Stimulated activated CD4-positive, alpha-beta T cell treated with anti-CD3 and anti-CD28 coated beads, Interleukin-2, amount 100 ng/mL, for 24 hours (primary cell): ENCODE measurements at places on chromosomes 1 and 21.
A peak's percentile ranks its signal among the peaks of the same experiment; 100 is the strongest.

DNA sequence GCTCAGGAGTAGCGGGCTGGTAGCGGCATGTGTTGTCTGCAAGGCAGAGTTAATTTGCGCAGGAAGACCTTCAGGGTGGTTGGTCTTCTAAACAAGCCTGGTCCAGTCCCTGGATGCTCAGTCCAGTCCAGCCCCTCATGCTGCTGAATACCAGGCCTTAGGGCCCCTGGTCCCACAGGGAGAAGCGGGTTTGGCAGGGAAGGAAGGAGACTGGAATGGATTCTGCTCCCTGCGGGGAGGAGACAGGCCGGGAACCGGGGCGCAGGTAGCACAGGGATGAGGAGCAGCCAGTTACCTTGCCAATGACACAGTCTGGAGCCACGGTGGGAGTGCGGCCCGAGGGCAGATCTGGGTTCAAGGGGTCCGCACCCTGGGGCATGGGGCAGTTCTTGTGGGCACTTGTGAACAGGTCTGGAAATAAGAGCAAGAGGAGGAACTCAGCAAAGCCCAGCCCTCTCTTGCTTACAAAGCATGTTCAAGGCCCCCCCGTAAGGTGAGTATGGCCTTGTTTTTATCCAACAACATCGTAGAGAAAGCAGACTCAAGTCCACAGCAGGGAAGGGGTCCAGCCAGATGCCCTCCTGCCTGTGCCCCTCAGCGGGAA, 10.1 kb downstream of the FAM131C start:
- no peak for DNase-seq

DNA sequence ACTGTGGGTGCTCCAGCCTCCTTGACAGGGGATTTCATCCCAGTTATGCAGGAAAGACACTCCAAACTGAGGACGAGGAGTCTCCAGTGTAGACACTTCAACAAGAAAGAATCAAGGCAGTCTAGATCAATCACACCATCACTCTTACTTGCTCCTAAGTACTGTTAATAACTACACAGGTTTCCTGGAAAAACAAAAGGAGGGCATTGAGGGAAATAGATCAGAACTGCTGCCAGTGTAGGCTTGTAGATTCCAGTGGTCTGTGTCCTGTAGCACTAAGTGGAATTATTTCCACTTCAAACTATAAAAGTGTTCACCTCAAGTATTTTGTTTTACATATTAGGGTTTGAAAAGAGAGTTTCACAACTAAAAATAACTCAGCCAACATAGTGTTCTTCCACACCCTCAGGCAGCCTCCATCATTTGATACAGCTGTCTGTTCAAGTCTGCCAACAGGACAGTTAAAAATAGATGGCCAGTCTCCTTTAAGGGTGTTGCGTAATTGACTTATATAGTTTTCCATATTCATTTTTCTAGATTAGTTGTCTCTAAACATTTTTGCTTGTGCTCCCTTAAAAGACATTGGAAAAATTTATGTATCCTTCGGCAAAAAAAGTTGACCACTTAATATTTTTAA, 32.0 kb upstream of the AGL start:
- no peak for DNase-seq

GRCh38 chr1:116489231-116489697, 81.6 kb downstream of the CD58 start:
- no peak for DNase-seq

DNA sequence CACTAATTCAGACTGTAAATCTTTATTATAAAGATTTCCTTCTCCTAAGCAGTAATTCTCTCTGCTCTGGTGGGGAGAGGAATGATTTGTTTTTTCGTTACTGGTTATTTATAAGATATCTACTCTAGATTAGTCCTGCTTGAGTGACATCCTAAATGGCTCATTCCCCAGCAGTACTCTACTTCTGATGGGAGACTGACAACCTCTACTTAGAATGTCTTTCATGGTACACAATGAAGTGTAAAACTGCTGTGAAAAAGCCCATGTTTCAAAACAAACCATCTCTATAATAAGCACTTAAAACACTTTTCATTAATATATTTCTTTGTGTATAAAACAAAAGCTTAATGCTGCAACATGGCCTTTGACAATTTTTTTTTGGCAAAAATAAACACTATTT, 33.9 kb upstream of the ESRRG start:
- no peak for DNase-seq

DNA sequence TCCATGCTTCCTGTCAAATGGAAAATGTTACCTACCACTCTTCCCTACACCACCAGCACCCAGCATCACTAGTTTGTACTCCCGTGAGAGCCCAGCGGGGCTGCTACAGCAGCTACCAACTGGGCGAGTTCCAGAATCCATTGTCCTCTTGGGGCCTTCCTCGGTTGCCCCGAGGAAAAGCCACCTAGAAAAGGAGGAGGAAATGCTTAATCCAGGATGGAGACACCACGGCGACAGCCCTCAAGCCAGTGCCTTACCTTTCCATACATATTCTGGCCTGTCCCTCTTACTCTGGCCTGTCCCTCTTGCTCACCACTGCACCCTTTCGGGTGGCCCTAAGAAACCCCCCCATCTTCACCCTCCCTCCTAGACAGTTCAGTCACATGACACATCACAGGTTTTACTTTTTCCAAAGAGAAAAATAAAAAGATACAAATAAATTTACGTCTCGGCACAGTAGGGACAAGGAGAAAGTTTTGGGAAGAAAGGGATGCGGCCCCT, 478 bp downstream of the RIT1 start:
- DNase-seq, result peak; percentile 24

GRCh38 chr1:107533436-107533835, 392.6 kb downstream of the NTNG1 start:
- DNase-seq, result no peak

- no peak for DNase-seq
These were observed 13.9 kb upstream of the PRMT2 start for GRCh38 chr21:46621457-46622182.

GRCh38 chr1:56551691-56552090, 27.7 kb downstream of the PLPP3 start:
- no peak for DNase-seq

GRCh38 chr1:77866296-77866695, 22.1 kb upstream of the NEXN start:
- DNase-seq, result no peak

- DNase-seq, result no peak
These were observed 85.5 kb downstream of the DDAH1 start for GRCh38 chr1:85379203-85380136.

DNA sequence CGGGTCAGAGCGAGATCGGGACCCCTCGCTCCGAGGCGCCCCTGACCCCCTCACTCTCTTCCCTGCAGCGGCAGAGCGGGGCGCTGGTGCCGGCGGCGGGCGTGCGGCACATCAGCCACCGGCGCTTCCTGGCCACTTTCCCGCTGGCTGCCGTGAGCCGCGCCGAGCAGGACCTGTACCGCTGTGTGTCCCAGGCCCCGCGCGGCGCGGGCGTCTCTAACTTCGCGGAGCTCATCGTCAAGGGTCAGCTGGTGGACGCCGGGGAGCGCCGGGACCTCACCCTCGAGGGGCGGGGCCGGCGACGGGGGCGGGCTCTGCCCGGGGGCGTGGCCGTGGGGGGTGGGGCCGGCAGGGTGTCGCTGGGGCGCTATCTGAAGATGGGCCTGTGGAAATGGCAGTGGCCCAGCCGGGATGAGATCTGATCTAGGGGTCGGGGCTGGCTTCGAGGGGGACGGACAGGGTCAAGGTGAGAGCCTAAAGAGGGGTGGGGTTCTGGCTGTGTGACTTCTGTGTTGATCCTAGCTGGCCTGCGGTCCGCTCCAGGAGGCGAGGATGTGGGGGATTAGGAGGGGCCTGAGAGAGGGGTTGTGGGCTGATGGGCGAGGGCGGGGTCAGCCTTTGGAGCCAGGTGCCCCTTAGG, 23.6 kb downstream of the PTPRU start:
- peak; percentile 60 for DNase-seq

- DNase-seq, result no peak
These were observed 57.5 kb upstream of the GUCA2A start for GRCh38 chr1:42221952-42222606.

DNA sequence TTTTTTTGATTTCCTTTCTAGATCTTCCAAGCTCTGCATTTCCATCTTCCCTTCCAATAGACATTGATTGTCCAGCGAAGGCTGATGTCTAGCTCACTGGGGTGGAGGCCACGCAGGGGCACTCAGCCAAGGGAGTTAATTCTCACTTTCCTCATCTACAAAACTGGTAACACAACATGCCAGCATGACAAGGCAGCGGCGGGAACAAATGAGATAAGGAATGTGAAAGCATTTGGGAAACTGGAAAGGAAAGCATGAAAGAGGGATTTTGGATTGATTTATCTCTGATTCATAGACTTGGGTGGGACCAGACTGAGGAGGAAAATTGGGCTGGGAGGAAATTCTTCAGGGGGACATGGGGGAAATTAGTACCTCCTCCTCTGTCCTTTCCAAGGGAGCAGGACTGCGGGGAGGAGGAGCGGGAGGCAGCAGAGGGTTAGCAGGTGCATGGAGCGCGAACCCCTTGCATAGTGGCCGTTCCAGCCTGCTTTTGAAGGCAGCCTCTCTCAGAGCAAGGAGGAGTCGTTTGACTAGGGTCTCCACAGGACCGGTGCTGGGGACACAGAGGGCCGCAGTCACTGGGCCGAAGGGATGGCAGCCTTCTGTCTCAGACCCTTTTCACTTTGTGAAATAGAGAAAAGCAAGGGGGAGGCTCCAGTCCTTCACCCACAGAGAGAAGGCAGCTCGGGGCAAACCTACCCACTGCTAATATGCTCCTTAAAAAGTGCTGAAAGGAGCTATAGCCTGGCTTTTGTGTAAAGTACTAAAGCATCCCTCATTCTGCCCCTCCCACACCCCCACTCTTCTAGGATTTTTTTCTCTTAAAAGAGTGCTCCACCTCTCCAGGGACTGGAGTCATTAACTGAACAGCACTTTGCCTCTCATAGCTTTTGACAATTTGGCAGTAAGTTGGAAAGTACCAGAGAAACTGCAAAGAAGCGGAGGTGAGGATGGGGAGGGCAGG, 89.2 kb downstream of the PLXNA2 start:
- no peak for DNase-seq

- no peak for DNase-seq
These were observed 413.4 kb downstream of the HLX start for GRCh38 chr1:221292652-221293051.

- DNase-seq, result no peak
These were observed 12.2 kb downstream of the AKIRIN1 start for GRCh38 chr1:39003281-39003680.

- peak; percentile 76 for DNase-seq
These were observed at the start of gene RNF207 for GRCh38 chr1:6205849-6206519. Gene RNF207 (plus strand): TSS chr1:6206119. CDS start chr1:6206536, 417 bp downstream.

DNA sequence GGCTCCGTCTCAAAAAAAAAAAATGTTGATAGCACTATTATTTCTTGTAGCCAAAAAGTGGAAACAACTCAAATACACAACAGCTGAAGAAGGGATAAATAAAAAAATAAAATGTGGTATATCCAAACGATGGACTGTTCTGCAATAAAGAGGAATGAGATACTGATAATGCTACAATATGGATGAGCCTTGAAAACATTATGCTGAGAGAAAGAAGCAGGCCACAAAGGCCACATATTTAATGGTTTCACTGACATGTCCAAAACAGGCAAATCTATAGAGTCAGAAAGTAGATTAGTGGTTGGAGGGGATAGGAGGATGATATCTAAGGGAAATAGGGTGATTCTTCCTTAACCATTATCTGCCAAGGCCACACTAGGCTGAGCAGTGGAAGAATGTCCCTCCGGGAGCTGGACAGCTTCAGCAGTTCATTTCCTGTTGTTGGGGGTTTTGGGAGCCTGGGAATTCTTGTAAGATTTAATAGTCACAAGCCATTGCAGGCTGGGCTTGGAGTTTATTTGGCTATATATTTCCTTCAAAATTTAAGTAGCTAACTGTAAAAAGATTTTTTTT, 53.5 kb downstream of the ST3GAL3 start:
- DNase-seq, result no peak
